ENCODE measurements at places on chromosomes 16 and 17. TPM values are rescaled to one million over a fixed set of nuclear protein-coding genes. Genes with fewer than 3 reads are reported as not detected.

DNA sequence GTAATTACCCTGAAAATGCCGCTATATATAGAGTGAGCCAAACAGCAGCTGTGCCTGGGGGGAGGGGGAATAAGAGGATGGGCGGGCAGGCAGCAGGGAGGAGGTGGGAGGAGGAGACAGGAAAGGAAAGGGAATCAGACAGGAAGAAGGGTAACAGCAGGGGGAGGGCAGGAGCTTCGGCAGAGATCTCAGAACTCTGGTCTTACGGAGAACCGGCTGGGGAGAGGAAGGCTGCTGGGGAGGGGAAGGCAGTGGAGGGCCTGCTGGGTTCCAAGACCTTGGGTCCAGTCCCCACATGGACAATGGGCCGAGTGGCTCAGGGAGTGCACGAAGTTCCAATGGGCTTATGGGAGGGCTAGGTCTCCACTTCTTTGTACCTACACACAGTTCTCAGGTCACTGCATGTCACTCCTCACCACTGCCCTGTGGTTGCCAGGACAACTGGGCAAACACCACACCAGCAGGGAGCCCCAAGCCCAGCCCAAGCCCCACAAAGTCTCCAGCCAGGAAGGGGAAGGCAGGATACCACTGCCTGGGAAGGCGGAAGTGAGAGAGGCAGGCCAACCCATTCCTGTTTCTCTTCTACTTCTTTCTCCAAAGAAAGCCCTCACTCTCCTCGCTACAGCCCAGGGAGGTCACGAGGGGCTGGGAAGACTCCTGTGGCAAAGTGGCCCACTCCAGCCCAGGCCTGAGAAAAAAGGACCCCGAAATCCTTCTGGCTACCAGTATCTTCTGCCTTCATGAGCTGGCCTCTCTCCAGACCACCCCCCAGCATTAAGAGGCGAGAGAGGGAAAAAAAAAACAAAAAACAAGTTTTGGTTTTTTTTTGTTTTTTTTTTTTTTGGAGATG, 25.3 kb downstream of the G6PC3 start:
- peak; percentile 78 for DNase-seq

- no peak for DNase-seq
These were observed 66.3 kb upstream of the MYOCD start for GRCh38 chr17:12599186-12599920.

Gene FSCN2
- 0.30 TPM for total RNA-seq

Gene NFE2L1
- 140 TPM for total RNA-seq

Gene CEMP1
- total RNA-seq: not detected

DNA sequence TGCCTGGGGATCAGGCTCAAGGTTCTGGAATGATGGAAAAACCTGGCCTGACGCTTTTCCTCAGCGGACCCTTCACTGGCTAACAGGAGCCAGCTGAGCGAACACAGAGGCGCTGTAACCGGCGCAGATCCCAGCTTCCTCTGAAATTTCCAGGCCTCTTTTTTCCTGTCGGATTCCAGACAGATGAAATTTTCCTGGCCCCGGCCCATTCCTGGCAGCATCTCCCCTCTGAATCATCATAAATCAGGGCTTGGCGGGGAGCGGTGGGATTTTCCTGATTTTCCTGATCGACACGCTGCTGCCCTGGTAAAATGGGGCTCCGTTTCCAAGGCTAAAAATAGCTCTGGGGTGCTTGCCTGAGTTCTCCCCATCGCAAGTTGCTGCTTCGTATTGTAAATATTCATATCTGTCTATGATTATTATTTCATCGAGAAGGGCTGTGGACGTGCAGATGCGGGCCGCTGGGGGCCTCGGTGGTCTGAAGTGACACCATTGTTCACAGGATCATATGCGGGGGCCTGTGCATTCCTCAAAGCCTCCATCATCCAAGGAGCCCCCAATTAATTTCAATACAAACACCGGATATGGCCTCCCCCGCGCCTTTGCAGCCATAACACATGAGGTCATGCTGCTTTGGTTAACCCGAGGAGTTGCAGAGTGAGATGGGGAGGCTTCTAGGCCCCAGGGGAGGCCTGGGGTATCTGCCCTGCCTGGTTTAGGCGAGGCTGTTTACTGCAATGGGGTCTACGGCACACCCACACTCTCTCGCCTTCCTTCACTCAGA, 45.8 kb upstream of the ETV4 start:
- no peak for DNase-seq

GRCh38 chr17:6915620-6916019, 80.2 kb upstream of the ALOX12 start:
- DNase-seq: no peak

DNA sequence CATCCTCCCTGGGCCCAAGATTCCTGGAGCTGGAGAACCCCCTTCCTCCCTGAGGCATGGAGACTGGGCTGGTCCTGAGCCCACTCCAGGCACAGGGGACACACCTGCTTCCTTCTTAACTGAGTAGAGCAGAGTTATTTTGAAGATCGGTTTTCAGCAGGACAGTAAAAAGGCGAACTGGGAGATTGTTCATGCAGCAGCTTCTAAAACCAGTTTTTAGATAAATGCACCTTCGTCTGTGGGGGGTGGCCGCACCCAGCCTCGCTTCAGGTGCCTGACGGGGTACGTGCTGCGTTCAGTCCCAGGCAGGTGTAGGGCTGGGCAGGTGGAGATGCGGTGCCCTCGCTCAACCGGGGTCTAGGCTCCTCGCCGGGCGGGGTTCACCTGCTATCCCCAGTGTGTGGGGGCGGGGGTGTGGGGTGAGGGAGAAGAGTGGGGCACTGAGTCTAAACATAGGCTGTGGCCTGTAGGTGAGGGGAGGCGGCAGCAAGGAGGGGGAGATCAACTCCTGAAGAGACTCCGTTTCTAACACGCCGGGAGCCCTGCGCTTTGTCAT, 69.5 kb downstream of the JPH3 start:
- DNase-seq: no peak

DNA sequence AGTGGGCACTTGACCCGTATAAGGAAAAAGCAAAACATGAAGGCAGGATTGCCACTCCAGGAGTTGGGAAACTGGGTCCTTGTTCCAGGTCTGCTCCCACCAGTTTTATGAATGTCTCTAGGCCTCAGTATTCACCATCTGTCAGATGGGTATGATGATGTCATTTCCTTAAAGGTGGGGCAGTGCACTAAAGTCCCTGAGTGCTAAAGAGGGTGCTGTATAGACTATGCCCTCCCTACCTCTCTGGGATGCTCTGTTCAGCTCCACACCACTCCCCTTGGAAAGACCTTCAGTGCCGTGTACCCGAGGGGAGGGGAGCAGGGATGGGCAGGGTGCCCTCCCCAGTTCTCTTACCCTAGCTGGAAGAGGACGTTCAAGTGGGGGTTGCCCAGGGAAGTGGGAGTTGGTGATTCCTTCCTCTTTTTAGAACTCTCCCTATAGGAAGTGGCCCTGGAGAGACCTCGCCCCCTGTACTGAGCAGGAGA, 2.2 kb downstream of the LASP1 start:
- DNase-seq: no peak

Gene OTOP2
- total RNA-seq: not detected

DNA sequence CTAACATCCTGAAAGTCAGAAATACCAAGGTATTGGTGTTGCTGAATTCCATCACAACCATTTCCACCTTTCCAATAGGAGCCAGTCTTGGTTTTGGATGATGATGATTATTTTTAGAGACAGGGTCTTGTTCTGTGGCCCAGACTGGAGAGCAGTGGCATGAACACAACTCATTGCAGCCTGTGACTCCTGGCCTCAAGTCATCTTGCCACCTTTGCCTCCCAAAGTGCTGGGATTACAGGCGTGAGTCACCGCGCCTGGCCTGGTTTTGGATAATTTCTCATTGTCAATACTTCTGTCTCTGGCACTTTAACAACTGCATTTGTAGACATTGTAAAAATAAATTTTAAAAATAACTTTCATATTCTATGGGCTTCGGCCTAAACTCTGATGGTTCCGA, 22.6 kb downstream of the STAT5B start:
- DNase-seq: no peak

Measured in H1 (cell line).